A549 treated with DMSO at 1 μM for 4 hours (cell line): ENCODE measurements at places on chromosomes 6 and 20. TPM values are rescaled to one million over a fixed set of nuclear protein-coding genes. Genes with fewer than 3 reads are reported as not detected.

The PRPF6 gene
- 52.6 to 60.3 TPM (median 55.1 TPM) in 5 replicates for total RNA-seq

The EGFL8 gene
- total RNA-seq: 0.73 to 2.2 TPM (median 1.5 TPM) in 5 replicates

The BMP2 gene
- 0.35 to 0.91 TPM (median 0.64 TPM) in 5 replicates for total RNA-seq

The ADGRG6 gene
- 40.6 to 62.5 TPM (median 56.6 TPM) in 5 replicates for total RNA-seq

The SULF2 gene
- total RNA-seq: 19.0 to 25.4 TPM (median 24.1 TPM) in 5 replicates
